Fibroblast of skin of left biceps (primary cell): ENCODE measurements at places on chromosomes 3 and 15.

- no peak for DNase-seq
These were observed 25.2 kb upstream of the CCK start for GRCh38 chr3:42290966-42291714.

GRCh38 chr15:63997715-63998442 is 48.4 kb downstream of the DAPK2 start:
- DNase-seq = no peak

- no peak for DNase-seq
These were observed 26.8 kb upstream of the MKRN3 start for GRCh38 chr15:23538648-23539047.

- DNase-seq = no peak
These were observed 28.9 kb downstream of the CLDN18 start for GRCh38 chr3:138038725-138039462.

- DNase-seq = no peak
These were observed 1.6 kb upstream of the SIAH2 start for GRCh38 chr3:150764566-150764965.

DNA sequence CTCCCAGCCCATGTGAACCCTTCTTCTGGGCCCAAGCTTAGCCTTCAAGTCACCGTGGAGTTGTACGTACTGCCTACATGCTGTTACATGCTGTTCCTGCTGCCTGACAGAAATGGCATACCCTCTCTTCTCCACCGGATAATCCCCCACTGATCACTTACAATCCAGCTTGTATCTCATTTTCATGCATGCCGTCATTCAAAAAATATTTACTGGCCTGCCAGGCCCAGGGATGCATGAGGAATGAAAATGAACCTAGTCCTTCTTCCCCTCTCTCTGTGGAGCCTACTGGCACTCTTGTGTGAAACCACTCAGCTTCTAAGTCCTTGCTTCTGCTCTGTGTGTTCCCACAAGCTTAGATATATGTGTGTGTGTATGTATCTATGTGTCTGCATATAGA is 60.6 kb downstream of the WNT5A start:
- no peak for DNase-seq

GRCh38 chr3:173584838-173585831 is 187.6 kb downstream of the NLGN1 start:
- DNase-seq = no peak

DNA sequence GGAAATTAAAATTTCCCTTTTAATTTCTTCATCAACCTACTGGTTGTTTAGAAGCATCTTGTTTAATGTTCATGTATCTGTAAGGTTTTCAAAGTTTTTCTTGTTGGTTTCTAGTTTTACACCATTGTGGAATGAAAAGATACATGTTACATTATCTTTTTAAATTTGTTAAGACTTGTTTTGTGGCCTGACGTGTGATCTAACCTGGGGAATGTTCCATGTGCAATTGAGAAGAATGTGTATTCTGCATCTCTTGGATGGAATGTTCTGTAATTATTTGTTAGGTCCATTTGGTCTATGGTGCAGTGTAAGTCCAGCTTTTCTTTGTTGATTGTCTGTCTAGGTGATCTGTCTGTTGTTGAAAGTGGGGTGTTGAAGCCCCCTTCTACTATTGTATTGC is 45.7 kb downstream of the THSD4 start:
- no peak for DNase-seq
